ENCODE measurements at places on chromosomes 16 and 17.

DNA sequence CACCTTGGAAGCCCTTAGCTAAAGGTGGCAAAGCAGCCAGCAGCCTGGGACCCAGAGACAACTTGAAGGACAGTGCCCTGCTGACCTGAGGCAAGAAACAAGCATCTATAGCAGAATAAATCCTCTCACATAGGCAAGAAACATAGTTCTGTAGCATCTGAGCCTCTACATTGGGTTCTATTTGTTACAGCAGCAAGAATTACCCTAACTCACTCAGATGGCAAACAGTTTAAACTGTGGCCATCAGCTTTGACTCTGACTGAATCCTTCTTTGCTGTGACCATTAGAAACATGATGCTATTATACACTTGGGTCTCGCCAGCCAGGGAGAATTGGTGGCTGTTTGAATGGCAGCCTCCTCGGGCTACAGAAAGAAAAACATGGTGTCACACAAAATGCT is 53.1 kb upstream of the CCL1 start:
- DNase-seq = no peak

DNA sequence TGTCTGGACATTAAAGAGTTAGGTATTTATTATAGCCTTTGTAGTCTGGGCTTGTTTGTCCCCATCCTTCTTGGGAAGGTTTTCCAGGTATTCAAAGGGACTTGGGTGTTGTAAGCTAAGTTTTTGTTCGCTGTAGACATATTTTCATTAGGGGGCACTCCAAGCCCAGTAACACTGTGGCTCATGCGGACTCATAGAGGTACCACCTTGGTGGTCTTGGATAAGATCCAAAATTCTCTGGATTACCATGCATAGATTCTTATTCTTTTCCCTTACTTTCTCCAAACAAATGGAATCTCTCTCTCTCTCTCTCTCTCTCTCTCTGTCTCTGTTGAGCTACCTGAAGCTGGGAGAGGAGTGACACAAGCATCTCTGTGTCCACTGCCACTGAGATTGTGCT is 48.9 kb downstream of the ERCC4 start:
- no peak for DNase-seq

DNA sequence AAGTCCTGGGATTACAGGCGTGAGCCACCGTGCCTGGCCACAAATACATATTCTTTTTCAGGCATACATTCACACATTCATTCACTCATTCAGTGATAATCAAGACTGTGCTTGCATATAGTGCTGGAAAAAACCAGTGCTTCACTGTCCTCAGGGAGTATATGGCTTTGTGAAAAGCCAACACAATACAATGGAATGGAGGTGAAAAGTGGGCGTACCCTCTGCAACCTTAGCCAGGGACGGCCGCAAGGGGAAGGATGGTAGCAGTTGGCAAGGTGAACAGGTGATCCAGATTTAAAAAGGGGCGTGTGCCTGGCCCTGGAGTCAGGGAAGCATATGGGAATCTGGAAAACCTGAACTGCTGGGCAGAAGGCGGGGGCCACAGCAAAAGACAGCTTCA is 18.1 kb upstream of the GAN start:
- no peak for DNase-seq

GRCh38 chr16:58497468-58497867 is 2.5 kb upstream of the NDRG4 start:
- no peak for DNase-seq

GRCh38 chr17:37392024-37392590 is 14.5 kb downstream of the ACACA start:
- no peak for DNase-seq

DNA sequence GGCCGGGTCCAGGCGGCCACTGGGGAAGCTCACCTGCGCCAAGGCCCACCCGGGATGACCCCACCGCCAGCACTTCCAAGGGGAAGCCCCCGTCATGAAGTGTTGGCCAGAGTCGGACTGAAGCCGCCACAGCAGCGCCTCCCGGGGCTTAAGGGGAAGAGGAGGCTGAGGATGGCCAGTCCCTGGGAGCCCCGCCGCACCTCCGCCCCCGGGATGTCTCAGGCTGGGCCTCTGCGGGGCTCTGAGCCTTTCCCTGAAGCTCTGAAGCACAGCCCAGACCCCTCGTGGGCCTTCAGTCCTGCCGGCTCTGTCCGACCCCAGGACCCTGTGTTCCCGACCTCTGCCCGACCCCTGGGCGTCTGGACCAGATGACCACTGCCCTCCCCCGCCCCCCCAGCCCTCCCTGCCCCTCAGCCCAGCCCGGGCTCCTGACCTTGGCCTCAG is 42.8 kb upstream of the ACSF3 start:
- DNase-seq = no peak

GRCh38 chr16:6861135-6861814 is 471.4 kb upstream of the RBFOX1 start:
- no peak for DNase-seq

- DNase-seq = no peak
These were observed 3.3 kb downstream of the ARHGAP23 start for GRCh38 chr17:38431346-38432145.

- DNase-seq = no peak
These were observed 55.4 kb downstream of the COPRS start for GRCh38 chr17:31803494-31804213.

GRCh38 chr17:10605221-10605783 is 51.8 kb downstream of the MYH3 start:
- no peak for DNase-seq

GRCh38 chr16:57539072-57539796 is 2.9 kb upstream of the CCDC102A start:
- no peak for DNase-seq

DNA sequence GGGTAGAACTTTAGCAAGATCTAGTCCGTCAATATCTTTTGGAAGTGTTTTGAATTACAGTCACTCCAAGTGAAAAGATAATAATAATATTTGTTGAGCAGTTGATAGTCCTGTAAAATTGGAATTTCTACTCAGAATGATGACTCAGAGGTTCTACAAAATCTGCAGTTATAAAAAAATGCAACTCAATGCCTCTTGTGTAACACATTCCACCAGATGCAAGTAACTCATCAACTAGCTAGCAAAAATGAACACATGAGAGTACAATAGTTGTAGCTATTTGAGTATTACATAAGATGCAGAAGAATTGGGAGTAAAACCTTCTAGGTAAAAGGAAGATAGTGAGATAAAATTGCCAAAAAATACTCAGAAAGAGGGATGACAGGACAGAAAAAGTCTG is 177.2 kb downstream of the CDH8 start:
- peak; percentile 14 for DNase-seq

DNA sequence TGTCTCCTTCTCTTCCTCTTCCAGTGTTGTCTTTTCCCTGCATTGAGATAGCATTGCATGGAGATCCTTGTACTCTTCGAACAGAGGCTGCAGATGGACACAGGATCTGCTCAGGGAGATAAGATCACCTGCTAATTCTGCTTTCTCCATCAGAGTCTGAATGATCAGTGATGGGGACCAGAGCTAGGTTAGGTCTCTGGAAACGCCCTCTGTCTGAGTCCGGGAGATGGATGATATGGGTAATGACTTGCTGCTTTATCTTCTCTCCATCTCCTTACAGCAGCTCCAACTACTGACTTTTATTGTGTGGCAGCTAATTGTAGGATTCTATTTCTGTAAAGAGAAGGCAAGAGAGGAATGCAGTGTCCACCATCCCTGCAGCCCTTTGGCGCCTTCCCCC is 435.6 kb downstream of the WWOX start:
- no peak for DNase-seq

DNA sequence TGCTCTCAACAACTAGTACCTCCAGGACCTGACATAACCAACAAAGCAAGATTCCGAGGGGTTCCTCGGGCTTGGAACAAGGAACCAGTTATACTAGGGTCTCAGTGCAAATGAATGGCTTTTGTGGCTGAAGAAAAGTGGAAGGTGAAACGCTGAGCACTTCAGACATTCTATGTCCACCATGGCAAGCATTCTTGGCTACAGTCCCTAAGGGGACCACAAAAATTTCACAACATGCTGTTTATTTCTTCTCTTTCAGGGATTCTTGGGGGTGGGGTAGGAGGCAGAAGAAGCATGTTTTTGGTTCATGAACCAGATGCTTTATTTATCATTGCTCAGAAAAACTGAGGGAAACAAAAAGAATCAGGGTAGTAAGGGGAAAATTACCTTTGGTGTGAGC is 479.9 kb upstream of the CDH11 start:
- DNase-seq = no peak

All from BJ (cell line).